Hematopoietic multipotent progenitor cell treated with erythropoietin and hydrocortisone succinate and interleukin-3 and kit ligand, for 8 days (in vitro differentiated cells): ENCODE measurements at places on chromosomes 4 and X.
A peak's percentile ranks its signal among the peaks of the same experiment; 100 is the strongest.

DNA sequence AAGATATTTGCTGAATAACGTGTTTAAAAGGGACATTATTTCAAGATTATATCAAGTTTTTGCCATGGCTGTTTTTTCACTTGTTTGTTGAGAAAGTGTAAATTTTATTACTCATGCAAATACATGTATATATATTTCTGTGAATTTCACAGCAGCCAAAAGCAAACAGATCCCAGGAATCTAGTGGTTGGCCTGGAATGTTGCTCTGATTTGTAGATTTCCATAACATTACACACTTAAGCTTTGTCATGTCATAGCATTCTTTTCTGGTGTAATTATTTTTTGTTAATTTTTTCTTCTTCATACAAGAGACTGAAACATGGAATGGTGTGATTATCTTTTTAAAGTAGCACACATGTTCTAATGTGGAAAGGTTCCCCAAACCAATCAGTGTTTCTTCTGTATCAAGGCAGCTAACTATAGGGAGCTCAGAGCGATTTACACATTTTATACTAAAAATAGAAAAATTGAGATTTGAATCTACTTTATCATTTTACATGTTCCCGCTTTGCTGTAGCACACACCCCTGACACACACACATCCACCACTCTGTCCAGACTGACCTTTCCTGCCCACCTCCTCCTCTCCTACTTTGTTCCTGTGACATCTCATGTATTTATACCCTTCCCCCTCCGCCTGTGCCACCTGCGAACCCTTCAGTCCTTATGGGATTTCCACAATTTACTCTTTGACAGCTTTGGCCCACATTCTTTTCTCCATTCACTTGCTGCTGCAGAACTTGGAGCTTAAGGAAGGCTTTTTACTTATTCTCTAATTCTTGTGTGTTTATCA lies 20.3 kb downstream of the RUFY3 start:
- DNase-seq, result no peak

- no peak for DNase-seq
These were observed 28.1 kb downstream of the DCAF8L1 start for GRCh38 chrX:27953171-27953570.

DNA sequence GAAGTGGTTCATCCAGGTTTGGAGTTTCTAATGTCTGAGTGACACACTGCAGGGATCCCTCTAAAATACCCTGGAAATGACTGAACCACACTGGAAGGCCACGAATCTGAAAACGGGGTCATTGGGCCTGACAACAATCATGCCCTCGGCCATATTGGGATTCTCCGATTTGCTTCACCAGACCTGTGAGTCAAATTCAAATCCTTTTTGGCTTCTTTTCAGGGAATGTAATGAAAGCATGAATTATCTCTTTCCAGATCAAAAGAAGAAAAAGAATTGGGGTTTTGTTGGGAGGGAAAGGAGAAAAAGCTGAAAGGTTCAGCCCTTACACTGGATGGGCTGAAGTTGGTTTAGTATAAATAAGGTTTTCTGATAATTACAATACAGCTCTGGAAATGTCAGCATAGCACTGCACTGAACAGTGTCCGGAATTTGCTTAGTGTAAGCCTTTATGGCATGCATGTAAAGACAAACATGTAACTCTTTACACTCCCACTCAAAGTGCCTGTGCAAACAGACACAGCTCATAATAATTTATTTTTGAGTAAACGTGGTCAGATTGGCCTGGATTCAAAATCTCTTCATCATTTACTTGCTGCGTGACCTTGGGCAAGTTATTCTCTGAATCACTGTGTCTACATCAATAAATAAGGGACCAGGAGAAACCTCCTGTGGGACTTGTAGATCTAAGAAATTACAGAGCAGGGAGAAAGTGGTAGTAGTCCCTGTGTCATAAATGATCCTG lies 21.4 kb downstream of the CT47C1 start:
- no peak for DNase-seq

- DNase-seq, result no peak
These were observed 43.5 kb downstream of the CCDC158 start for GRCh38 chr4:76377481-76377901.

- no peak for DNase-seq
These were observed 50.0 kb downstream of the RTL5 start for GRCh38 chrX:72081605-72082320.

DNA sequence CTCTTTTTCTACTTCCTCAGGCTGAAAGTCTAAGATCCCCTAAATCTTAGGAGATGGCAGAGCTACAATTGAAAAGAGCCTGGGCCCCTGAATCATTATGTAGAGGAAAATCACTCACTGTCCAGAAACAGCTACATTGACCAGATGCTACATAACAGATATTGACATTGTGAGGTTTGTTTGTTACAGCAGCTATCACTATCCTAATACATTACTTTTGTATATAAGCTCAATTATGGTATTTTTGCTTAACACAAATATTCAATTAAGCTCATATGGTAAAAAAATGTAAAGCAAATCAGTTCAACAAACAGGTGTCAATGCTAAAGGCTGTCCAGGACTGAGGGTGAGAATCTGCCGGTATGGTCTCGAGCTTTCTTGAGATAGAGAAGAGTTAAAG lies 89.4 kb downstream of the LDB2 start:
- no peak for DNase-seq

DNA sequence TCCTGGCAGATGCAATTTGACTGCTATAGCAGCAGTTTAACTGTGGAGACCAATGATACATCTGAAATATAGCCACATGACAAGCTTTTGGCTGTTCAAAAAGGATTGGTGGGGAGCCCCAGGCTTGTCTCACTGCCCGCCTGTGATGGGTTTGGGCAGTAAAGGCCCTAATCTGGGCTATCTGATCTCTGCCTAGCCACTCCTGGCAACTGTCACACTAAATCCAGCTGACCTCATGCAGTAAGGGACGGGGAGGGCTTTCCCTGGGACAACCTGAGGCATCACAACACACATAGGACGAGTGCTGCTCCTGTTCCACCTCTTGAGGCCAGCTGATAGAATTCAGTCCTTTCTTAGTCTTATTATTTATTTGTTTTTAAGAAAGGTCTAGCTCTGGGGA lies 56.2 kb downstream of the CCDC158 start:
- DNase-seq, result no peak

DNA sequence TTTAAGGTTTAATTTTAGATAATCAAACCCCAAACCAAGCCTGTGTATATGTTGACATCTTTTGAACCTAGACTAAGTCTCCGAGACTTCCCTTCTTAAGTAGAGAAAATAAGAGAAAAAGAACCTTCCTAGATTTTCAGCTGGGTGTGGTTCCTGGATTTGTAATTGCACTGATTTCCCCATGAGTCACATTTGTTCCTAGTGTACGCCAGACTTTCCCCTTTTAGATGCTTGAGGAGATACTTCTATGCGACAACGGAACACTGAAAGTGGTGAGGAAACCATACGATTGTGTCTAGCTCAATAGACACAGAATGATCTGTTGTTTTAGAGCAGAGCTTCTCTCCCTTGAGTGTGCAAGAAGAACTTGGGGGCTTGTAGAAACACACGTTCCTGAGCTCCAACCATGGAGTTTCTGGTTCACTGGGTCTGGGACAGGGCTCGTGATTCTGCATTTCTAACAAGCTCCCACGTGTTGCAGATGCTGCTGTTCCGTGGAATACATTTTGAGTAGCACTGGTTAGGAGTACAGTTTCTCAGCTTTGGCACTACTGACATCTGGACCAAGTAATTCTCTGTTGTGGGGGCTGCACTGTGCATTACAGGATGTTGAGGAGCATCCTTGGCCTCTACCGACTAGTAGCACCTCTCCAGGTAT lies 87.1 kb downstream of the AMELX start:
- no peak for DNase-seq

- no peak for DNase-seq
These were observed 39.8 kb downstream of the ZNF280C start for GRCh38 chrX:130228871-130229270.

- DNase-seq, result no peak
These were observed 16.2 kb downstream of the BOD1L1 start for GRCh38 chr4:13611283-13611842.

GRCh38 chr4:61953386-61953785 lies 753.3 kb downstream of the ADGRL3 start:
- DNase-seq, result no peak

GRCh38 chr4:121726642-121727268 lies 30.0 kb upstream of the ANXA5 start:
- peak; percentile 71 for DNase-seq

DNA sequence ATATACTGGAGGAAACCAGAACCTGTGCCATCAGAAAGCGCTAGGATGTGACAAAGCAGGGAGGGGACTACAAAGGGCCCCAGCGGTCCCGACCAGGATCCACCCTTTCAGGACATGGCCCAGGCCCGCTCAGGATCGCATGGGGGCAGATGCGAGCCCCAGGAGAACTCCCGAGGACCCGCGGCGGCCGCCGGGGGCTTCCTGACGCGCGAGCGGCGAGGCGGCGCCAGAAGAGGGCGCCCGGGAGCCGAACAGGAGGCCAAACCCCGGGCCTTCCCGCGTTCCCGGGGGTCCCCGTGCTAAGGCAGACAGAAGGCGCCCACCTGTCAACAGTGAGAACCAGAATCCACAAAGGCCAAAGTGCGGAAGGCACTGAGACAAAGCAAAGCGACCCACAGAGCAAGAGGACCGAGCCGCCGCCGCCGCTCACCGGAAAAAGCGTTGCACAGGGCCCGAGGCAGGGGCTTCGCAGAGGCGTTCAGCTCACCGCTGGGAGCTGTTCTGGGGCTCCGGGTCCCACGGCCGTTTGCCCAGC lies 7.3 kb upstream of the OPN1LW start:
- DNase-seq, result peak; percentile 61

- no peak for DNase-seq
These were observed 7.8 kb upstream of the PPARGC1A start for GRCh38 chr4:23897564-23898109.

DNA sequence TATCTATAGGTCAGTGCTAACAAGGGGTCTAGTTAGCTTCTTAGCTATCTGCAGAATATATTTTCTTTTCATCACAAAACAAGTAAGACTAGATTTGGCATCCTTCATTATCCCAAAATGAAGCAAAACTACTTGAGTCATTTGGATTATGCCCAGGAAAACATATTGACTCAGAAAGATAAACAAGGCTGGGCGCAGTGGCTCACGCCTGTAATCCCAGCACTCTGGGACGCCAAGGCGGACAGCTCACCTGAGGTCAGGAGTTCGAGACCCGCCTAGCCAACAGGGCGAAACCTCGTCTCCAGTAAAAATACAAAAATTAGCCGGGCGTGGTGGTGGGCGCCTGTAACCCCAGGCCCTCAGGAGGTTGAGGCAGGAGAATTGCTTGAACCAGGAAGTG lies 18.0 kb upstream of the MND1 start:
- DNase-seq, result no peak

DNA sequence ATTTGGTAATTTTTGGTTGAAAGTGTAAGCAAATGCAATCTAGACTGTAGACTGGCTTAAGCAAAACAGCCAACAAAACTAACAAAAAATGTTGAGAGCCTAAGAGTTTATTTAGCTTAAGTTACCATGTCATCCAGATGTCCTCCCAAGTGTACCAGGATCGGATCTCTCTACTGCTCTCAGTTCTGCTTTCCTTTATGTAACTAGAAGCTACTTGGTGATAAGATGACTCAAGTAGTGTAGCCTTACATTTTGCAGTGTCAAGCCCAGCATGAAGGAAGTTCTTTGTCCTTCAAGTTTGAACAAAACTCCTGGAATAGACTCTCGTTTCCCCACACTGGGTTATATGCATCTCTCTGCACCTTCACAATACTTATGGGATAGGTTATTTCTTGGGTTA lies 1500.0 kb downstream of the STIM2 start:
- DNase-seq, result no peak

GRCh38 chrX:46553935-46554334 lies 8.7 kb upstream of the ZNF674 start:
- no peak for DNase-seq

DNA sequence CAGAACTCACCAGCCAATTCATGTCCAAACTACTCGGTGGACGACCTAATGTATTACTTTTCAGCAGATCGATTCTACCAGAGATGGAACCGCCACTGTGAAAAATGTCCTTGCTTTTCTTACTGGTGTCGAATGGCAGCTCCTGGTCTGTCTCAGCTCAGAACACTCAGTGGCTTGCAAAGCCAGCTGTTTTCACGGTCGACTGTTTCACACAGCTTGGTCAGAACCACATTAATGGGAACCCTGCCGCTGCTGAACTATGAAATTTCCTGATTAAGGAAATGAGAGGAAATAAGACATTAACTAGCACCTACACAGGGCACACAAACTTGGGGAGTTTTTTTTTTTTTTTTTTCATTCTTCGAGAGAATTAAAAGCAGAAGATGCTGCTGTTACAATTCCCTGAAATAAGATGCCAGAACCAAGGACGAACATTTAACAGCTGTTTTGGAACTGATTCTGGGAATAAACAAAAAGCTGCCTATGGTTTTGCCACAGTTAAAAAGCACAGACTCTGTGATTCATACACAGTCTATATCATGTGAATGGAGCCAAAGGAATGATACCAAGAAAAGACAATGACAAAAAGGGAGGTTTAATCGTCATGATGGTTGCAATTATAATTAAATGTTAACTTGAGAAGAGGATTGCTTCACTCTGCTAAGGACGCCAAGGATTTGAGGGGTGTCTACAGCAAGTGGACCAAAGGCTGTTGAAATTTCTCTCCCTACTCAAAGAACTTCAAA lies 31.3 kb downstream of the SUPT20HL2 start:
- DNase-seq, result no peak

GRCh38 chr4:183599690-183600089 lies 59.3 kb downstream of the RWDD4 start:
- no peak for DNase-seq

DNA sequence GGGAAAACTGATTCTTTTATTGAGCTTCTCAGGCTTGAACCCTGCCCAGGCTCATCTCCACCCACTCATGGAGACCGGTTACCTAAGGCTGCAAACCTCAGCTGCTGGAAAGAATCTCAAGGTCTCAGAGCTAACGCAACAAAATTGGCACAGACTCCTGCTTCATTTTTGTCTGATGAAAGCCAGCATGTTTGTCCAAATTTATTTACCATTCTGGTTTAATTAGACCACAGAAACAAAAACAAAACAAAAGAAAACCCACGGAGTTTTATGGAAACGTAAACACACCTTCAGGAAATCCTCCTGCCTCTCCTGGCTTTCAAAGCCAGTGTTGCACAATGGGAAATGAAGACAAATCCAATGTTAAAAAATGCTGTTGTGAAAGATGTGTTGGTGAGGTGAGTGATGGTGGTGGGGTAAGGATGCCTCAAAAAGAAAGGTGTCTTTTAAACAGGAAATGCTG lies 56.4 kb upstream of the PDLIM3 start:
- no peak for DNase-seq

- no peak for DNase-seq
These were observed 131.1 kb downstream of the DCHS2 start for GRCh38 chr4:154360491-154360890.

- no peak for DNase-seq
These were observed 26.4 kb downstream of the ANAPC10 start for GRCh38 chr4:145071560-145071959.

- DNase-seq, result no peak
These were observed 81.2 kb downstream of the DCK start for GRCh38 chr4:71074452-71075299.

GRCh38 chr4:186348433-186348832 lies 82.4 kb downstream of the F11 start:
- no peak for DNase-seq

- DNase-seq, result no peak
These were observed 327.8 kb downstream of the ADGRL3 start for GRCh38 chr4:61527888-61528287.
